B cell (primary cell): ENCODE measurements at places on chromosomes 4 and X. TPM values are rescaled to one million over a fixed set of nuclear protein-coding genes. Genes with fewer than 3 reads are reported as not detected.

DNA sequence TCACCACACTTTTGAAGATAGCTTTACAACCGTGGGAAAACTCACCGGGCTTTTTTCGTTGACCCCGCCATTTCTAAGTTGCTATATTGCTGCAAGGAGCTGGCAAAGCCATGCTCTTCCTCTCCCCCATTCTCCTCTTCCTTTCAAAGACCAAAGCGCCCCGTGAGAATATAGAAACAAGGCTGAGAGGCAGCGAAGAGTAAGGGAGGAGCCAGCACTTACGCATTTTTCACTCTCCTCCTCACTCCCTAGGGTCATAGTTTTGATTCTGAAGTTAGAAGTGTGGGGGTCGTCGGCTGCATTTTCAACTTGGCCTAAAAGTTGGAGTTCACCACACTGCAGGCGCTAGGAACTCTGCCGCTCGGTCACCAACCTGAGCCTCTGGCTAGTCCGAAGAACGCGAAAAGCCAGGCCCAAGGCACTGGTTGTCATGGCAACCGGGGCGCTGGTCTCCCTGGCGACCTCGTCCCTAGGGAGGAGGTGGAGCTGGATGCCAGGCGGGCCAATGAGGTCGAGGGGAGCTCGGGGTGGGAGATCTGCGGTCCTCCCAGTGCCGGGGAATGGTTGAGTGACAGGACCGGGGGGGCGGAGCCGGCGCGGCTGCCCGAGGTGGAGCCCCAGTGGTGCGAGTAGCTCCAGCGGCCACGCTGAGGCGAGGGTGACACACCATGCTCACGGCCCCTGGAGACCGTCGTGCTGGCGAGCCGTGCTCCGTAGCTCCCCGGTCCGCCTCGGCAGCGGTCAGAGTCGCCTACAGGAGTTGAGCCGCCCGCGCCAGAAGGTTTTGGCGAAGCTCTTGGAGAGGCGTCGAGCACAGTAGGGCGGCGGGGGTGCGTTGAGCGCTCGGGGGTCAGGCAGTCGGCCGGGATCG, at the start of gene PTPN13:
Gene PTPN13 (plus strand): TSS at position 628 of the 871 bp plus-strand sequence. CDS start 40,942 bp downstream, outside the sequence.
- DNase-seq, result peak; percentile 71

DNA sequence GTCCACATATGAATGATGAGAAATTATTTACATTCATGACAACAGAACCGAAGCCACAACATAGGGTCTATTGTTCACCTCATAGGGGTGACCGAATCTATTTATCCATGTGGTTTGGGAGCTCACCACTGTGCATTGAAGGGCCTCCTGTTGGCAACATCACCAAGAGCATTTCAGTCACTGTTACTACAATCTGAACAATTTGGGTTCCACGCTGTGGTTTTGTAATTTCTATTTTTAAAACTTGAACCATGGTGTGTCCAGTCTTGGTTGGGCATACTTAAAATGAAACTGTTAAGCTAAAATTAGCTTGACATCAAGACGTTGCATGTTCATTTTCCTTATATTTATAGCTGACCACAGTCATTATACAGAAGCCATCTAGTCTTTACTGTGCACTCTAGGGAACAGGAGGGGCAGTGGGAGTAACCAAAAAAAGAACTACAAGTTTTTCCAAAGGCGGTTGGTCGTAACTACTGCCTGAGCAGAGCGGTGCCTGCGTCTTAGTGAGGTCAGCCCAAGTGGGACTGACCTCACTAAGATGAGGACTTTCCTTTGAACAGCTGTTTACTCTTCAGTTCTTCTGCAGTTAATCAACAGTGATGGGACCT, 192.1 kb downstream of the SPRY1 start:
- no peak for DNase-seq

- DNase-seq, result no peak
These were observed 49.5 kb downstream of the SHISA3 start for GRCh38 chr4:42446823-42447222.

DNA sequence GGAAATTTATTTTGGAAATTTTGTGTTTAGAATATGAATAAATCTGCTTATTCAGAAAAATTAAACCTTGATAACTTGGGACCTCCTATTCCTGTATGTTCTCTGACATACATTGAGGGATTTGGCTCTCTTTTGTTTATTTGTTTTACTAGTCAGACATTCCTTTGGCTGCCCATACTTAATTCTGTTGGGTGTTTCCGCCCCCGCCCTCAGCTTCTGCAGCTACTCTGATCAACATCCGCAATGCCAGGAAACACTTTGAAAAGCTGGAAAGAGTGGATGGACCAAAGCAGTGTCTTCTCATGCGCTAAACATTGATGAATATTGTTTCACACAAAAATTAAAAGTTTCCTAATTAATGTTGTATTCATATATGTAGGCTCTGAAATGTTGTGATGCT, 40.5 kb downstream of the RRAGB start:
- no peak for DNase-seq

GRCh38 chr4:3302173-3302785, 9.5 kb downstream of the RGS12 start:
- DNase-seq, result peak; percentile 85

GPR173 gene
- total RNA-seq, result 0.17 TPM in 1 of 2 replicates, not detected in the other

DNA sequence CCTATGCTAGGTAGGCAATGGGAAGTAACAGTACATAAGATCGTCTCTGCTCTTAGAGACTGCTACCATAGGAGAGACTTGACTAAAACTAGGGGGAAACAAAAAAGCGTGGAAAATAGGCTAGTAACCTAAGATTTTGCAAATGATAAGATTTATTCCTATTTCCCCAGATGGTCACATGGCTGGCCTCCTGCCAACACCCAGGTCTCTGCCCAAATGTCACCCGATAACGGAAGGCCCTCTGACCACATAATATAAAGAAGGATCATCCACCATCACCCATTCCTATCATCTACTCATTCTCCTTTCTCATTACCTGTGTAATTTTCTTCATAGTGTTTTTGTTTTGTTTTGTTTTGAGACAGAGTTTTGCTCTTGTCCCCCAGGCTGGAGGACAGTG, 4.7 kb downstream of the LAMP2 start:
- DNase-seq, result no peak

DNA sequence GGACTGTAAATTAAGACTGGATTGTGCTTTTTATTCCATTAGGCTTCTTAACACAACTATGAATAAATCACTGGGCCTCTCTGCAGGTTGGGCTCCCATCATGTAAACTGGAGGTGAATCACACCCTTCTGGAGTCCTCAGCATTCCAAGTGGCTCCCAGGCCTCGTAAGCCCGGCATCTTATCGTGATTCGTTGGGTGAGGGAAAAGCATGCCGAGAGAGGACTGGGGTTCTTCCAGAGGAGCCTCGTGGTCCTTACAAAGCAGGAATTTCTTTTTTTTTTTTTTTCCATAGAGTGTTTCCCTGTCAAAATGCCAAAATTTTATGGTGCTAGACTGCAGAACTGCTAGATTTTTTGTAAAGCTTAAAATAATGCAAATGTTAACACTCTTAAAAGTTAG, 20.0 kb downstream of the CLDN22 start:
- DNase-seq, result no peak

DNA sequence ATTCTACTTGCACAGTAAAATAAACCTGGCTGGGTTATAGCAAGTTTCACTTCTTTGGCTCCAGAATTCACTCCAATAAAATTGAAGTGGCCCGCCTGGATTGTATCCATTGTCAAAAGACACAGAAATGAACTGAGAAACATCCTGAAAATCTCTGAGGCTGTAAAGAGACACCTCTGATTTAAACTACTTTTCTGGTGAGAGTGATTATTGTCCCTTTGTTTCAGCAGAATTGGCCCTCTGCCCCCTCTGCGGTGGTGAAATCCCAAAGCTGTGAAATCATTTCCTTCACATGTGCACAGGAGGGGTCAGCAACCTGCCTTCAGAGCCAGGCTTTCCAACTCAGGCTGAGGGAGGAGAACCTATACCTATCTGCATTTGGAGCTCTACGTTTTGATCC, 23.0 kb downstream of the GAB3 start:
- DNase-seq, result no peak

GRCh38 chr4:74323663-74324062, 15.4 kb downstream of the EPGN start:
- no peak for DNase-seq

FGF13 gene
- total RNA-seq, result not detected in 2 replicates

DDX3X gene
- total RNA-seq, result 272 and 289 TPM in 2 replicates

MAGEC1 gene
- total RNA-seq, result not detected in 2 replicates

CSN1S1 gene
- total RNA-seq, result not detected in 2 replicates

- DNase-seq, result no peak
These were observed 183.3 kb downstream of the DCLK2 start for GRCh38 chr4:150261571-150261970.

SPP1 gene
- not detected in 2 replicates for total RNA-seq

ASB12 gene
- total RNA-seq, result 0.37 TPM in 1 of 2 replicates, not detected in the other
